ENCODE measurements at places on chromosomes 6 and 20.

- DNase-seq, result no peak
Measured at GRCh38 chr6:85684133-85684808, 41.6 kb upstream of the SYNCRIP start.

GRCh38 chr20:57921676-57922075 is 211.9 kb upstream of the PMEPA1 start:
- DNase-seq, result no peak

- DNase-seq, result no peak
Measured at GRCh38 chr6:168858926-168859325, 394.7 kb downstream of the THBS2 start.

GRCh38 chr6:20370393-20370792 is 31.3 kb upstream of the E2F3 start:
- DNase-seq, result no peak

DNA sequence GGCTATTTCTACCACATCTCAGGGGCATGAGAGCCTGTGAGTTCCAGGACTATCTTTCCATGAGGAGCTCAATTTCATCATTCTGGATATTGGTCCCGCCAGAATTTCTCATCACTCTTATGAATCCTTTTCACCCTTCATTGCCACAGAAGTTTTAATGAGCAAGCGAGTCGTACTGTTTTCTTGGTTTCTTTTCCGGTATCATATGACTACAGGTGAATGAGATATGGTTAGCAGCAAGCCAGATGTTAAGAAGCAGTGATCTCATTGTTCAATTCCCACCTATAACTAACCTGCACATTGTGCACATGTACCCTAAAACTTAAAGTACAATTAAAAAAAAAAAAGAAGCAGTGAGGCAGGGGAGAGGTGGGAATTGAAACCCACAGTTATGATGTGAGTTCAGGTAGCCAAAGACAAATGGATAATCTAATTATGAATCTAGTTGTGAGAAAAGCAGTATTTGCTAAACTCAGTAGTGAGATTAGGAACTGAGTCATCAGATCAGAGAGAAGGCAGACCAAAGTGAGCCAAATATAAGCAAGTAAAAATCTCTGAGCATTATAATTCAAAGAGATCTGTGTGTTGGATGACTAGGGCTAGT is 78.0 kb upstream of the ELOVL5 start:
- no peak for DNase-seq

DNA sequence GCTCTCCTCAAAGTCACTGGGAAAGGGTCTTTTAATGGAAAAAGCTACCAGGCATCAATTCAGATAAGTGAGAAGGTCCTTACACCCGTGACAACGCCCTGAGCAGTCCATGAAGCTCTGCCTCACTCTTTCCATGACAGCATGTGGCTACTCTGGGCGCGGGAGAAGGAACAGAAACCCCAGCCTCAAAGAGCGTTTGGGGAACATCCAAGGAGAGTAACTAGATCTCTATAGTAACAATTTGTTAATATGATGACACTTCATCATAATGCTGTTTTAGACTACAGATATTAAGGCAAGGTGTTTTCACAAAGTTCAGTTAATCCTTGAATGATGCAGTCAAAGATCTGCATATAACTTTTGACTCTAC is 55.2 kb downstream of the KIF6 start:
- DNase-seq, result no peak

- DNase-seq, result no peak
Measured at GRCh38 chr6:87682310-87682709, 19.7 kb downstream of the AKIRIN2 start.

- DNase-seq, result peak; percentile 64
Measured at GRCh38 chr6:70956451-70957283, at the start of gene B3GAT2. B3GAT2 (minus strand) TSS chr6:70957060; CDS start chr6:70956429, 631 bp downstream.

- DNase-seq, result peak; percentile 72
Measured at GRCh38 chr6:24899997-24900325, 35.8 kb downstream of the RIPOR2 start.

GRCh38 chr20:48215536-48215935 is 430.3 kb upstream of the SULF2 start:
- no peak for DNase-seq

DNA sequence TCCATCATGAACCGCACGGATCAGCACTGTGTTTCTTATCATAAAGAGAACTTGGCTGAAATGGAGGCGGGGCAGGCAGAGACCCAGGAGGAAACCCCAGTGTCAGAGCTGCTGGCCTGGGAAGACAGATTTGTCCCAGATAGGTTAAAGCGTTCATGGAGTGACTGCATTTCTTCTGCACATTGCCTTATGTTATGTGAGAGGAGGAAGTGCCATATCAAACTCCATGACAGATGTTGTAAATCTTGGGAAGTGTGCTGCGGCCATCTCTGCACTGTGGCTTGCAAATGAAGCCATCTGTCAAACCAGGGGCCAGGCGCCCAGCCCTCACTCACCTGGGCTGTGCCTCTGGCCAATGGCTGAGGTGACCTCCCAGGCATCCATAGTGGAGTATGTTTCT is 163.0 kb downstream of the SLC24A3 start:
- DNase-seq, result no peak

GRCh38 chr20:6480328-6481200 is 286.9 kb upstream of the BMP2 start:
- DNase-seq, result no peak

GRCh38 chr6:141758430-141758829 is 374.3 kb upstream of the GJE1 start:
- DNase-seq, result no peak

GRCh38 chr6:3812596-3812995 is 36.6 kb upstream of the FAM50B start:
- DNase-seq, result no peak

DNA sequence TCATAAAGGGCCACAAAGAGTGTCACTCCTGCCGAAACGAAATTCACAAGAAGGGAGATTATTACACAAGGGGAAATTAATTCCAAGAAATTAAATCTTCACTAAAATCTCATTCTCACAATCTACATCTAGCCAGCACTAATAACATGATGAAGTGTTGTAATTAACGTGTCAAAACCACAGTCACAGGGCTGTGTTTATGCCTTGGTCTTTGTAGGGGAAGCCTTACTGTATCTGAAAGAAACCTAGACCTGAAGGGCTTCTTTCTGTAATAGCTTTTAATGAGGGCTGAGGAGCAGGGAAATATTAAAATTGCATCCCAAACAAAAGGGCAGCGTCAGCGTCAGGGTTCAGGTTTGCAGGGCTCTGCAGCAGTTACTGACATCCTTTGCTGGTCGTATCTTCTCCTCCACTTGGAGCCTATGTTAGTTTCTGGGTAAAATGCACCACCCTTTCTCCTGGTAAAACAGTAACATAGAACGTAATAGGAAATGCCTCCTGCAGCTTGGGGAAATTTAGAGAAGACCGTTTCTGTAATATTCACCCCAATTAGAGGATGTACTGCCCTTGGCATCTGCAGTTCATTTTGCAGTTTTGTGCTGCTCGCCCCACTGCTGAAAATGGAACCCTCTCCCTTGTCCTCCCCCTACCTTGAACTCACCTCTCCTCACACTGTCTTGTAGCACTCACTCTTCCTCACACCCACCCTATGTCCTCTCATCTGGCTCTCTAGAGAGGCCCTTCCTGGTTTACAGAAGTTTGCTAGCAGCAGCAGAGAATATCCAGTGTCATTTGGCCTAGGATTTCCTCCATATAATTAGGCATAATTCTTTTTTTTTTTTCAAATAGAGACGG is 109.0 kb upstream of the TRAF3IP2 start:
- peak; percentile 54 for DNase-seq

Data from activated CD8-positive, alpha-beta memory T cell treated with anti-CD3 and anti-CD28 coated beads for 24 hours (primary cell).